ENCODE measurements at places on chromosomes 4 and X. TPM values are rescaled to one million over a fixed set of nuclear protein-coding genes. Genes with fewer than 3 reads are reported as not detected.

GRCh38 chr4:140707325-140707724 is 48.9 kb downstream of the TBC1D9 start:
- no peak for DNase-seq

- DNase-seq = no peak
These were observed at the start of gene TLR7 for GRCh38 chrX:12866451-12867377. TSS of gene TLR7 (plus strand) at chrX:12867072. CDS start at chrX:12867579, 507 bp downstream.

The NLGN4X gene
- polyA plus RNA-seq = 2.0 TPM

The CSTF2 gene
- polyA plus RNA-seq = 10.0 TPM

The HSD17B13 gene
- polyA plus RNA-seq = 0.18 TPM

Data from forelimb muscle (tissue), 1 donor.